Stimulated activated CD4-positive, alpha-beta T cell treated with anti-CD3 and anti-CD28 coated beads, Interleukin-1b, Interleukin-23, amount 100 ng/mL, for 1 hour (primary cell): ENCODE measurements at places on chromosomes 13 and 19.

- no peak for DNase-seq
These were observed 6.0 kb downstream of the PODNL1 start for GRCh38 chr19:13932149-13932637.

GRCh38 chr13:110138010-110138699, 168.8 kb downstream of the COL4A1 start:
- peak; percentile 49 for DNase-seq

- no peak for DNase-seq
These were observed 16.0 kb downstream of the NAPSA start for GRCh38 chr19:50349277-50350057.

GRCh38 chr19:13461536-13461935, 44.7 kb downstream of the CACNA1A start:
- no peak for DNase-seq

DNA sequence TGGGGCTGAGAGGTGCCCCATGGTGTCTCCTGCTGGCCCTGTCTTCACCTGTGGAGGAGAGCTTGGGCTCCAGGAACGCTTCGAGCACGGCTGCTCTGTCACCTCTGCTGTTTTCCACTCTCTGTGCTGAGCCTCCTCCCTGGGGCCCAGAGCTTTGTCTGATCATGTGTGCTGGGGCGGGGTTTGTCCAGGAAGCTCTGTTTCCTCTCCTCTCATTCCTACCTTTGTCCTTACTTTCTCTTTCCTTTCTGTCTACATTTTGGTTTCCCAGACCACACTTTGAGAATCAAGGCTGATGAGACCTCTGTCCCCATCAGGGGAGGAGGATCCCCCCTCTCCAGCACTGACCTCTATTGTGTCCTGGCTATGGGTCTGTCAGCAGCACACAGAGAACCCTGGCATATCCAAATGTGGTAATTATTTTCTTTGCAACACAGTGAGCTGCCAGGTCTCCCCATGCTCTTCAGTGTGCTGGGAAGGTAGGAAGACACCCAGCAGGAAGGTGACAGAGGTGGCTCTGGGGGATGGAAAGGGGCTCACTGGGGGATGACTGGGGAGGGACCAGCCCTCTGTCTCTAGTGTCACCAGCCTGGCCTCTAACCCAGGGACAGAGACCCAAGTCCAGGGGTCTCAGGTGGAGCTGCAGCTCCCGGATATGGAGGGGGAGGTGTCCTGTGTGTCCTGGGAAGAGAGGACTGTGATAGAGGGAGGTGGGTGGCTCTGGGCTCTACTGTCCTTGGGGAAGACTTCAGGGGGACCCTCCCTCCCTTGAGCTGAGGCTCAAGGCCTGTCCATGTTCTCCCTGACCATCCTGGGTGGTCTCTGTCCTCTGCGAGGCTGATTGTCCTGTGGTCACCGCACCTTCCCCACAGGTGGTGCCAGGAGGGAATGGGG, at the start of gene CEACAM1:
Gene CEACAM1 (minus strand): TSS at position 128 of the 894 bp plus-strand sequence. CDS start 107 bp downstream, at position 21.
- DNase-seq, result peak; percentile 3

GRCh38 chr13:51728275-51728673, 75.7 kb downstream of the DHRS12 start:
- no peak for DNase-seq

GRCh38 chr19:19304186-19304965, 15.9 kb downstream of the SUGP1 start:
- DNase-seq, result no peak

DNA sequence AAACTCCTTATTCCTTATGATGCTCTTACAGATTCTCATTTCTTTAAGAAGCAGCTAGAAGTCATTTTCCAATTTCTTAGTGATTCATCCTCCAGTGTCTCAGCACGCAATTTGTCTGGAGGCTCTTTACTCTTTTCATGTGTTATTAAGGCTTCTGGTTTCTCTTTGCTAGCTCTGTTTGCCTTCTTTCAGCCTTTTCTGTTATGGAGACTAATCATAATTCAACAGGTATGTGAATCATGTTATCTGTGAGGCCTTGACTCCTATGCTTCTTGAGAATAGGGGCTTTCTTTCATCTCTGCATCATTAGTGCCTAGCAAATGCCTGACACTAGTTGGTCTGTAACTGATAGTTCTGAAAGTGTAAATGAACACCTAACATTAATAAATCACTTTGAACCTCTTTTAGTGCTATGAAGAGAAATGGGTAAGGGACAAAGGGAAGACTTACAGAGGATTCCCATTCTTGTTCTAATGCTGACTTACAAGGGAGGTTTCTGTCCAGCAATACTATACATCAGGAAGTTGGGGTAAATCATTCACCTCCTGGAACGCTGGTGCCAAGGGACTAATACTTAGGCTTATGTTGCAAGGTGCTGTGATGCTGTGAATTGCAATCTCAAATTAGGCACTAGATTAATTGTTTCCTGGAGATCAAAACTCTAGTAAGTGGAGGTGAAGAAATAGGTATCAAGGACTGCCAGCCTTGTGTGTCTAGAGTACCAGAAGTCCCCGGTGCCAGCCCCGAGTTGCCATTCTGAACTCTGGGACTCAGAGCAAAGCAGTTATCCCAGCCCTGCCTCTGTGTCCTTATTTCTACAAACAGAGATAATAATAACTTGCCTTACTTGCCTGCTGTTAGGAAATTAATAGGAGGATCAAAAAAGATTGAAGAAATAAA, 265.6 kb downstream of the DCLK1 start:
- DNase-seq, result no peak

GRCh38 chr19:45016388-45017314, 15.4 kb downstream of the RELB start:
- peak; percentile 20 for DNase-seq
